Transverse colon (tissue), 4 donors: ENCODE measurements at places on chromosomes 2 and 18. TPM values are rescaled to one million over a fixed set of nuclear protein-coding genes. Genes with fewer than 3 reads are reported as not detected.
A peak's percentile ranks its signal among the peaks of the same experiment; 100 is the strongest.

GRCh38 chr2:19216676-19217602 lies 141.5 kb downstream of the OSR1 start:
- DNase-seq: no peak

GRCh38 chr18:58243401-58243800 lies 199.4 kb downstream of the NEDD4L start:
- DNase-seq: no peak

GRCh38 chr2:148602885-148603561 lies 41.5 kb upstream of the EPC2 start:
- DNase-seq: no peak

DNA sequence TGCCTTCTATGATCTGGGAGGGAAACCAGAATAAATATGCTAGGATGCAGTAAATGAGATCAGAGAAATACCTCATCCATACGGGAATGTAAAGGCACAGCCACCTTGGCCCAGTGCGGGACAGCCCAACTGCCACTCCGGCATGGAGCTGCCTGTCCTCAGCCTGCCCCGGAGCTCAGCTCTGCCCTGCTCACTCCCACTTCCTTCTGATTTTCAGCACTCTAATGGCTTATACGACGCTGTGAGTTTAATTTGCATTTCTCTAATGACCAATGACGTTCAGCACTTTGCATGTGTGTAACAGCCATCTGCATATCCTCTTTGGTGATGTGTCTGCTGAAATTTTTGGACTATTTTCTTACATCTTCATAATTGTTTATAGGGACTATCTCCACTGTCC lies 172.5 kb upstream of the RAB6C start:
- DNase-seq: no peak

- DNase-seq: no peak
Observed at GRCh38 chr2:96353606-96354101, 18.1 kb downstream of the NCAPH start.

- peak; percentile 9 for DNase-seq
Observed at GRCh38 chr18:49018554-49019445, 68.0 kb upstream of the SMAD7 start.

Gene RGPD3
- 0.75 TPM for total RNA-seq

GRCh38 chr2:124988794-124989193 lies 963.7 kb downstream of the CNTNAP5 start:
- DNase-seq: no peak

Gene IL36RN
- not detected for total RNA-seq

- no peak for DNase-seq
Observed at GRCh38 chr2:20469595-20469994, 22.7 kb downstream of the RHOB start.

Gene UGT1A7
- 3.4 TPM for total RNA-seq

Gene SS18
- 209 TPM for total RNA-seq

DNA sequence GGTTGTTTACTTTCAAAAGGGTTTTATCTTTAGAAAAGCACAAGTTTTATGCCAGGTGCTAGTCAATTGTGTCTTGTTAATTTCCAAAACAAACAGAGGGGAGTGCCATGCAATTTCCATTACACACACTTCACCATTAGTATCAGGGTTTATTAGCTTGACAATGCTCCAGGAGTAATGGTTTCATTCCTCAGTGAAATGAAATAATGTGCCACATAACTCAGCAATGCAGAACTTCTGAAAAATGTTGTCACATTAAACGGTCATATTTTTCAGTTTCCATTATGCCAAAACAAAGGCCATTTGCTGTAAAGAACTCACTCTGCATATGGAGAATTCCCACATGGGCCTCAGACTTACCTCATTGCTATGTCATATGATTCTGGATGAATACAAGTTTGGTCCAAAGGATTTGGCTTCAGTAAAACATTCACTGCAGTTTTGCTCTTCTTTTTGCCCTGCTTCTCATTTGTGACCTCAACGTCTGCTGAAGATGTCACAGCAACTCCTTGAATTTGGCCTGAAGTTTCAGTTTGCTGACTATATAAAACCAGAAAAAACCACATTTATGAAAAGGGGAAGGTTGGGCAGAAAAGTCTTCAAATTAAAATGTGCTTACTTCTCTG lies 198.2 kb downstream of the SRBD1 start:
- DNase-seq: no peak

DNA sequence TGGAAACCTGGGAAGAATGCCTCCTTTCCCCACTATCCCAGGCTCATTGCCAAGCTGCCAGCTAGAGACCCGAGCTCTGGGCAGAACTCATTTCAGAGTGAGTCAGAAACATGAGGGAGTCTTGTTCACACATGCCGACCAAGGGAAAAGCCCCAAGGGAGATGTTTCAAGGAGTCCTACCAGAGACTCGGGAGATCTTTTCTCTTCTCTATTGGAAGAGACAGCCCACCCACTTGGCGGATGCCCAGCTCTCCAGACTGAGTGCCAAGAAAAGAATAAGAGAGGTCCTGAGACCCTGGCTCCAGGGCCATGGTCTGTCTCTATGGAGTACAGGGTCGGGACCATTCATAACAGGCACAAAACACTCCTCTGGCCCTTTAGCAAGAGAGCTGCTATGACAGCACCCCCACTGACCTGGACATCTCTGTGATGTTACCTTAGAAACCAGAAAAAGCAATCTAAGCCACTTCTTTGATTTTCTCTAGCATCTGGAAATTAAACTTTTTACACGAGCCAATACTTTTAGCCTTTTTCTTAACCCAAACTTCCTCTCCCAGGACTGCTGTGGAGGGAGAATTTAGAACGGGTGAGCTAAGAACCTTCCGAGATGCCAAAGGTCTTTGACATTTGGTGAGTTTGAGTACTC lies 18.5 kb upstream of the IGFBP5 start:
- DNase-seq: no peak

Gene PLGLB1
- total RNA-seq: not detected

Gene NDC80
- 1.6 TPM for total RNA-seq

Gene ZDBF2
- total RNA-seq: 9.4 TPM

Gene ASTL
- total RNA-seq: 0.95 TPM

DNA sequence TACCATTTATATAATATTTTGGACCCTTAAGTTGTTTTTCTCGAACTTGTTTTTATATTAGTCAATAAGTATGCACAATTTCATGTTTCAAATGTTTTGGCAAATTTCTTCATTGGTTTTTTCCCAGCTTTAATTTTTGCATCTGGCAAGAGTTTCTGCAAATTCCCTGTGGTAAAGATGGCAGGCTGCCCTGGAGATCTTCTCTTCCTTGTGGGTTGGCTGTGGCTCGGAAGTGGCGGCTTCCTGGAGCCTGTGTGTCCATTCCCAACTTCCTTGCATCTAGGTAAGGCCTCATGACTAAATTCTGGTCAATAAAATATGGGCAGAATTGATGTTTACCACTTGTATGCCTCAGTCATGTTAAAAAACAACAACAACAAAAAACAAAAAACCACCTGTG lies 818.6 kb downstream of the EPHA4 start:
- DNase-seq: no peak

Gene RAD51AP2
- total RNA-seq: not detected

- DNase-seq: no peak
Observed at GRCh38 chr18:33851546-33852078, 273.6 kb downstream of the ASXL3 start.

- DNase-seq: no peak
Observed at GRCh38 chr2:101296371-101296770, 12.1 kb downstream of the RNF149 start.

DNA sequence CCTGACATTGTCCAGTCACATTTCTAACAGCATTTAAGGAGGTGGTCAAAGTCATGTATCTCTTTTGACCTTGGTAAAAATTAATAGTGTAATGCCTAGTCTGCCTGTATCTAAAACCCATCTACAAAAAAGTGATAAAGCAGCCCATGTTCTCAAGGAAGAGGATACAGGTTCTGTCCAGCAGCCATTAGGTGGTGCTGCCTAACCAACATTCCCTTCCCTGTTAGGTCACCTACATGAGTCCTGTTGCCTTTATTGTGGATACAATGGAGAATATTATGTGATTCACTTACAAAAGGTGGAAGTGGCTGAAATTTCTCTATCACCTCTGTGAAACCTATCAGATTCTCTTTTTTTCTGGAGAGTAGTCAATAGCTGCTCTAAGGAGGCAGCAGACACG lies 52.5 kb downstream of the AQP4 start:
- peak; percentile 37 for DNase-seq

- no peak for DNase-seq
Observed at GRCh38 chr2:149184991-149185390, 145.4 kb upstream of the LYPD6 start.

GRCh38 chr2:45153121-45153520 lies 143.9 kb upstream of the SIX2 start:
- no peak for DNase-seq

DNA sequence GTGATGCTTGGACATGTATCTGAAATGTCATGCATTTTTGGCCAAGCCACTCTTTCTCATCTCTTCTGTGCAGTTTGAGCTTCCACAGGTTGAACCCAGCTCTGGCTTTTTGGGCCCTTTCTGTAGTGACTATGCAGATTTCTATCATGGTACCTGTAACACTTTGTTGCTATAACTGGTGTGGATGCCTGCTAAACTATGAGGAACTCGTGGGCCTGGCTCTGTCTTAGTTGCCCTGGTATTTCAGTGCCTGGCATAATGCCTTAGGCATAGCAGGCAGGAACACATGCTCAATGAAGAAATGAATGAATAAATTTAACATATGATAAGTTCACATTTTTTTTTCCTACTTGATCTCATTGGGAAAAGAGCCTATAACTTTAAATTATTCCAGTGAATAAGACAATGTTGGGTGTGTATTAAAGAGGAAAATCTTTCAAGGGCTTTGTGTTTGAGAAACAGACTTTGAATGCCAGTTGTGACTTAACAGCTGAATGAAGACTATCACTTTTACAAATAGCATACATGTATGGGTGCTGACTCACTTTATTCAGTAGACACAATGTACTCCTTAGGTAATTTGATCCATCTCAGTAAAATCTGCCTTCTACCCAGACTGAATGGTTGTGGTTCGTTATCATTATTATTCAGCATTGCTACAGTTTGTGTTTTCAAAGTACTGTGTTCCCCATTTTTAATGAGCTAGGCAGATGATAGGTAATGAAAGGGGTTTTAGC lies 86.4 kb upstream of the MAP4K3 start:
- DNase-seq: no peak

DNA sequence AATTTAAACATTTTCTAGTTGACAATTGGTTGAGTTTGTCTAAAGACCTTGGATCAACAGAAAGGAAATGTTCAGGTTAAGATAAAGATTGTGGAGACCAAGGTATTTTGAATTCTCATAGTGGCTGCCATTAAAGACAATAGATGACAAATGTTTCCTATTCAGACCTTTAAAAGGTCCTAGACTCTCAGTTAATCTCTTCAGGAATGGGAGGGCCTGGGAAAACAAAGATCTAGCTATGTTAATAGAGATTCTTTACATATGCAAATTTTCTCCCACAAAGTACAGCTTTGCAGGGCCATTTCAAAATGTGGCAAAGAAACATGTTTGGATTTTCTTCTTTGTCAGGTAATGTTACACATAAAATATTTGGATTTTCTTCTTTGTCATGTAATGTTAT lies 403.9 kb downstream of the SPAG16 start:
- DNase-seq: no peak

DNA sequence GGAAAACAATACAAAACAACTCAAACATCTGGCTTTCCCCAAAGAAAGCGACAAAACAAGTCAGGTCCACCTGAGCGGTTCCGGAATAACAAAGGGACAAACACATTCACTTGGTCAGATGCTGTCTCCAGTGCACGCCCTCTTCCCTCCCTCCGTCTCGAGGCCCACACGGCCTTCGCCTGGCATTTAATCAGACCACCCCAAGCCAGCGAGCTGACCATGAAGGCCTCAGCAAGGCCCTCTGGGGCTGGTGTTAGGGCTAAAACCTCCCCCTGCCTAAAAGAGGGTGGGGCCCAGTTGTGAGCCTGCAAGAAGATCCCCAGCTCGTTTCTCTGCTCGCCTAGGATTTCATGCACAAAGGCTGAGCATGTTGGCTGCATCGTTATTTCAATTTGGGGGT lies 180.3 kb downstream of the EIPR1 start:
- DNase-seq: no peak

- DNase-seq: no peak
Observed at GRCh38 chr2:187862715-187863114, 308.5 kb upstream of the TFPI start.

GRCh38 chr2:25982273-25982967 lies at the start of gene KIF3C:
KIF3C (minus strand) TSS chr2:25982497; CDS start chr2:25981917, 580 bp downstream.
- peak; percentile 66 for DNase-seq

DNA sequence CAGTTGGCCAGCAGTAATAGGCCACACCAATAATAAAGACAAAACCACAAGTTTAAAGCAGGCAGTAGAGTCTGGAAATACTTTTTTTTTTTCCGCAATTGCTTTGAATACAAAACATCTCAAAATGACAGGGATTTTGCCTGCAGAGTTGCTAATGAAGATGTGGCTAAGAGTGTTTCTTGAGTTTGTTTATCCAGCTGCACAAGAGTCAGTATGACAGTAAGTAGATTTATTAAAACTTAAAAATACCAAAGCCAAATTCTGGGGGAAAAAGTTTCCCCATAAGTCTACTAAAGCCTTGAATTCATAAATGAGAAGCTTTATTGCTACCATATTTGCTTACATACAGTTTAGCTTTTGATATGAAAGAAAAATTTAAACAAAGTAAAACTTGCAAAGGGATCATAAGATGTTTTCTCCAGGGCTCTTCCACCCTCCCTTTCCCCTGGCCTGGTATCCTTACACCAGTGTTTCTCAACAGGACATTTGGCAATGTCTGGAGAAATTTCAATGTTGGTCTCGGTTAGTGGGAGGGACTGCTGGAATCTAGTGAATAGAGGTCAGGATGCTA lies 3.9 kb upstream of the DSEL start:
- DNase-seq: no peak

DNA sequence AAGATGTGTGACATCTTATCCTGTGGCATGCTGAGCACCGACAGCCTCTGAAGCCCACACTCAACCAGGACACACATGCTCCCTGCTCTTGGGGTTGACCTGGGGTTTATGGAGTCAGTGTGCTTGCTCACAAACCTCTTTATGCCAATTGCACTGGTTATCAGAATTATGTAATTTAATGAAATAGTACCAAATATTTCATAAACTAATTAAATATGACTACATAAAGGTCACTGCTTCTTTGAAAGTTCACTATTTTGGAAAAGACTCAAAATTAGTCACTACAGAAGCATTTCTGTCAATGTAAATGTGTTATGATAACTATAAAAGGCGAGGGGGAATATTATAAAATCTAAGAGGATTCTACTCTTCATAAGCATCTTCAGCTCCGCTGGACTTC lies 76.7 kb downstream of the FHOD3 start:
- DNase-seq: no peak

GRCh38 chr2:55899881-55900280 lies 23.7 kb downstream of the EFEMP1 start:
- DNase-seq: no peak

GRCh38 chr2:200847269-200847668 lies 17.2 kb downstream of the CLK1 start:
- DNase-seq: no peak

- no peak for DNase-seq
Observed at GRCh38 chr2:241506793-241507429, 1.5 kb downstream of the STK25 start.

DNA sequence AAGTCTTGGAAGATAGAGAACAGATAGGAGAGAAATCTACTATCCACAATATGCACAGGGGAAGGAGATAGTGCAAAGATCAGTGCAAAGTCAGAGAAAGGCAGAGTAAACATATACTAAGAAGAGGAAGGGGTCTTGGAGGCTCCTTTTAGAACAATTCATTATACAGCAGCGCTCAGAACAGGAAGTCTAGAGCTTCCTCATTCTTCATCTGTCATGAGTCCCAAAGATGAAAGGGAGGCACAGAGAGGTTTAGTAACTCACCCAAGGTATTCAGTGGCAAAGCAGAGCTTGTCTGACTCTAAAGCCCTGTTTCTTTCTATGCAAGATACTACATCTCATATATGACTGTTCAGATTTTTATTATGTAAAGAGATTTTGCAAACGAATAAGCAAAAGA lies 1.4 kb downstream of the SP110 start:
- no peak for DNase-seq

Gene YES1
- total RNA-seq: 64.1 TPM
